ENCODE measurements at places on chromosomes 12 and 14. TPM values are rescaled to one million over a fixed set of nuclear protein-coding genes. Genes with fewer than 3 reads are reported as not detected.

GRCh38 chr14:31106768-31107167 lies 80.6 kb upstream of the STRN3 start:
- no peak overlapping the region for H3K27ac ChIP-seq
- peaks cover 11% of the 10 kb centered on the region for H3K36me3 ChIP-seq
- no peak overlapping the region for H3K4me3 ChIP-seq

DNA sequence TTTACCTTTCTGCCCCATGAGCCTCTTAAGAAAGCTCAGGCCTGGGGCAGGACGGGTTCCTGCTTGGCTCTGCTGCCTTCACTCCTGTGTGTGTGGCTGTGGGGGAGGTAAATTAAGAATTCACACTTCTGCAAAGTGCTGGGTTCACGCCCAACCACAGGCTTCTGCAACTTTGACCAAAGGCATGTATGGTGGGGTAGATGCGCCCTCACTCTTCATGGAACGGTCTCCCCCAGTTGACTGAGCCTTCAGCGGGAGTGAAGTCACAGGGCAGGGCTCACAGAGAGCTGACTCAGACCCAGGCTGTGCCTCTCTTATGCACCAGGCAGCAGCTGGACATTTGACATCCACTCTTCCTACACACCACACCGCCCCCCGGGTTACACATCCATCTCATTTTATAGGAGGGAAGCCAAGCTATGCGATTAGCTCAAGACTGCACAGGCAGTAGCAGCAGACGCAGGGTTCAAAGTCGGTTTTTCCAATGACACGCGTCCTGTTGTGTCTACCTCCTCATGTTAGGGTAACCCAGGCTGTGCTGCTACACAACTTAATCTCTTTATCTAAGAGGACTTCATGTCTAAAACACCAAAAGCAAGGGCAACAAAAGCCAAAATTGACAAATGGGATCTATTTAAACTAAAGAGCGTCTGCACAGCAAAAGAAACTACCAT lies 15.4 kb upstream of the BCL11B start:
- H3K27me3 ChIP-seq, result peaks cover 12% of the 10 kb centered on the region
- H3K36me3 ChIP-seq, result no peaks in the 10 kb centered on the region
- no peaks in the 10 kb centered on the region for H3K4me1 ChIP-seq
- no peak overlapping the region for H3K27ac ChIP-seq
- DNase-seq, result no peak

- DNase-seq, result peak; percentile 53
- peak overlapping the region; percentile 40 for H3K4me3 ChIP-seq
- H3K4me1 ChIP-seq, result no peaks in the 10 kb centered on the region
- no peaks in the 10 kb centered on the region for H3K36me3 ChIP-seq
Observed at GRCh38 chr12:32533971-32534590, 134.7 kb downstream of the FGD4 start.

The RAD9B gene
- total RNA-seq, result 1.1 TPM

- DNase-seq, result no peak
- no peaks in the 10 kb centered on the region for H3K27me3 ChIP-seq
- no peak overlapping the region for H3K27ac ChIP-seq
Observed at GRCh38 chr12:93626160-93626559, 51.0 kb upstream of the CRADD start.

Measured in heart right ventricle (tissue), 16 donors.